Gastrocnemius medialis (tissue), 4 donors: ENCODE measurements at places on chromosomes 12 and 14. TPM values are rescaled to one million over a fixed set of nuclear protein-coding genes. Genes with fewer than 3 reads are reported as not detected.

DNA sequence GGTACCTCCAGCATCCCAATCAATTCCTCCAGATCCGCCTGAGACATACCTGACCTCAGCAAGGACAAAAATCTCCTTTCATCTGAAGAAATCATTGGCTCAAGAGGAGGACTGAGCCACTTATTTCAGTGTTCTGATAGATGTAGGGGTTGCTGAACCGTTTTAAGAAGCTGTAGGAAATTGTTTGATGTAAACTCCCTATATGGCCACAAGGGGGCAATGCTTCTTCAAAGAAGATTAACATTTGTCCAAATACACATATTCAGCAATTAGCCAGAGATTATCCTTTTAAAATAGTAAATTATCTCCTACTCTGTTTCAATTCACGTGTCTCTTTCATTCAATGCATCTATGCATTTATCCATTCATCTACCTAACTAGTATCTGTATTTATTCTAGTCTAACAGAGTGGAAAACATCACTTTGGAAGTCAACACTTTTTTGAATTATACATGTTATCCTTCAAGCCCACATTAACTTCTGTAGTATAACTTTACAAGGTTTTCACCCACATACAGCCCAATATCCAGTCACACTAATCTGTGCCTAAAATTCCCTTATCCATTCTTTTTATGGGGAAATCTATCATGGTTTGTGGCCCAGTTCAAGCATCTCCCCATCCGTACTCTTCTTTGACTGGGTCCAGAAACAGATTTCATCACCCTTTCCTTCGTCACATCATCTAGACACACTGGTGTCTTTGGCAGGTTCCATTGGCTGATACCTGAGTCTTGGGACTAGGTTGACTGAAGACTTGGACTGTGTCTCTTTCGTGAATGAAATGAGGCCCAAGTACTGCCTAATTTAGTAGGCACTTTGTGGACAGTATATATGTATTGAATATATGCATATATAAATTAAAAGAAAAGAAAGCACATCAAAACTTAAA, 411.0 kb upstream of the OR4E1 start:
- H3K27ac ChIP-seq = no peak overlapping the region
- no peak overlapping the region for H3K4me3 ChIP-seq
- no peaks in the 10 kb centered on the region for H3K4me1 ChIP-seq
- H3K27me3 ChIP-seq = no peaks in the 10 kb centered on the region

- H3K27me3 ChIP-seq = no peaks in the 10 kb centered on the region
- no peaks in the 10 kb centered on the region for H3K36me3 ChIP-seq
- no peak for DNase-seq
- no peaks in the 10 kb centered on the region for H3K4me1 ChIP-seq
These were observed 26.9 kb downstream of the CMKLR1 start for GRCh38 chr12:108312073-108312659.

DNA sequence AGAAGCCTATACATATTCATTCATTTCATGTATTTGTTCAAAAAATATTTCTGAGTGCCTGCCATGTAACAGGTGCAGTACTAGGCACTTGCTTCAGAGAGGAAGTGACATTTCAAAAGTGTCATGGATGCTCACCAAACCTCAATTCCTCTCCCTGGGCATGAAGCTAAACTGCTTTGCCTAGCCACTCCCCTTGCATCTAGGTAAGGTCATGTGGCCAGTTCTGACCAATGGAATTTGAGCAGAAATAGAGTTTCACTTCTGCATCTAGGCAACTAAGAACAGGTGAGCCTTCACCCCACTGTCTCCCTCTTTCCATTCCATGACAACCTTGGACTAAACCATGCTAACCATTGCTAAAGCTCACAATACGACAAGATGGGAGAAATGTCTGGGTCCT, 27.6 kb downstream of the TC2N start:
- no peaks in the 10 kb centered on the region for H3K36me3 ChIP-seq
- H3K4me3 ChIP-seq = no peak overlapping the region
- H3K4me1 ChIP-seq = peaks cover 5% of the 10 kb centered on the region
- no peak for DNase-seq

GRCh38 chr14:31071151-31071550, 45.0 kb upstream of the STRN3 start:
- H3K27me3 ChIP-seq = no peaks in the 10 kb centered on the region
- H3K4me1 ChIP-seq = no peaks in the 10 kb centered on the region
- no peak overlapping the region for H3K4me3 ChIP-seq
- H3K27ac ChIP-seq = no peak overlapping the region
- DNase-seq = no peak

- H3K36me3 ChIP-seq = peaks cover 83% of the 10 kb centered on the region
- H3K4me3 ChIP-seq = no peak overlapping the region
- H3K27ac ChIP-seq = no peak overlapping the region
- no peaks in the 10 kb centered on the region for H3K27me3 ChIP-seq
These were observed 32.0 kb downstream of the ARL1 start for GRCh38 chr12:101375573-101375972.

DNA sequence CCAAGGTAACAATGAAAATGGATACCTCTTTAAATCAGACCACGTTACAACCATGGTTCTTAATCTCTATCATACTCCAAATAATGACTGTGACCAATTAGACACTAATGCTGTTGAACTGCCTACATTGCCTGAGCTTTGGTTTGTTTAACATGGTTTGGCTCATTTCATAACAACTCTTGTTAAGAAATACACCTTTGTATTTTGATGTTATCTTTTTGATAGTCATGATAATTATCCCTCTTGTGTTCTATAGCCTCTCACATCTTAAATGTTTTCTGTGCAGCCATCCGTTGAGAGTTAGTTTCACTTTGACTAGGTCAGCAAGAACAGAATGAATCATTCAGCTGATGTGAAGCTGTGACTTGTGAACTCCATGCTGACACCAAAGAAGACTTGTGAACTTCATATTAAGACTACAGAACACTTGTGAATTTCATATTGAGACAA, 75.5 kb upstream of the RERGL start:
- H3K4me3 ChIP-seq = no peak overlapping the region
- no peaks in the 10 kb centered on the region for H3K4me1 ChIP-seq
- no peaks in the 10 kb centered on the region for H3K27me3 ChIP-seq

- no peaks in the 10 kb centered on the region for H3K36me3 ChIP-seq
- H3K27me3 ChIP-seq = no peaks in the 10 kb centered on the region
- DNase-seq = no peak
- H3K27ac ChIP-seq = no peak overlapping the region
These were observed 196.1 kb downstream of the ALG10 start for GRCh38 chr12:34218193-34219045.

- H3K4me3 ChIP-seq = no peak overlapping the region
- no peaks in the 10 kb centered on the region for H3K27me3 ChIP-seq
- DNase-seq = no peak
- H3K36me3 ChIP-seq = no peaks in the 10 kb centered on the region
- H3K4me1 ChIP-seq = peaks cover 3% of the 10 kb centered on the region
- H3K27ac ChIP-seq = no peak overlapping the region
These were observed 53.6 kb downstream of the AKAP6 start for GRCh38 chr14:32382704-32383103.

DNA sequence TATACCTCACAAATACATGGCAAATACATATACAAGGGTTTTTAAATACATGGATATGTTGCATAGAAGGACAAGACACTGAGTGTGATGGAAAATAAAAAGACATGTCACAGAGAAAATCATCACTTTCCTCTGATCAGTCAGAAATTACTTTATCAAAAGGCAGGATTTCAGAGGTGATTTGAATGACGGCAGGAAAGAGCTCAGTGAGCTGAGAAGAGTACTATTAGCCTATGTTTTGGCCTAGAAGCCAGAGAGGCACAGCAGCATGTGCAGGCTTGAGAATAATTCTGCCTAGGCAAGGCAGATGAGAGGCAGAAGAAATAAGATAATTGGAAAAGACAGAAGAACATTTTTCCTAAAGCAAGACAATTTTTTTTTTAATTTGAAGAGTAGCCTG, 94.9 kb downstream of the BCAT1 start:
- no peaks in the 10 kb centered on the region for H3K4me1 ChIP-seq
- no peak for DNase-seq
- H3K27ac ChIP-seq = no peak overlapping the region
- no peaks in the 10 kb centered on the region for H3K27me3 ChIP-seq

DNA sequence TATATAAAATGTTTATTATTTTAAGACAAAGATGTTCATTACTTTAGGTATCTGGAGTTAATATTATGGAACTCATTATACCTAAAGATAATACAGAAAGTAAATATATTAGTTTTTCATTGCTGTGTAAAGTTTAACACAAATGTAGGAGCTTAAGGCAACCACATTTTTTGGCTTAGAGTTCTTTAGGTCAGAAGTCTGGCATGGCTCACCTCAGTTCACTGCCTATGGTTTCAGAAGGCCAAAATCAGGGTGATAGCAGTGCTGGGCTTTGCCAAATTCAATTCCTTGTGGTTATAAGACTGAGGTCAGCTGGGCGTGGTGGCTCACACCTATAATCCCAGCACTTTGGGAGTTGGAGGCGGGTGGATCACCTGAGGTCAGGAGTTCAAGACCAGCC, 35.5 kb upstream of the PRPF39 start:
- no peak for DNase-seq
- H3K27ac ChIP-seq = no peak overlapping the region
- H3K27me3 ChIP-seq = no peaks in the 10 kb centered on the region
- no peaks in the 10 kb centered on the region for H3K4me1 ChIP-seq
- peaks cover 3% of the 10 kb centered on the region for H3K36me3 ChIP-seq

GRCh38 chr12:43776498-43776897, 17.7 kb downstream of the IRAK4 start:
- no peak overlapping the region for H3K27ac ChIP-seq
- H3K4me3 ChIP-seq = no peak overlapping the region
- no peaks in the 10 kb centered on the region for H3K4me1 ChIP-seq
- no peak for DNase-seq

- no peaks in the 10 kb centered on the region for H3K36me3 ChIP-seq
- no peak overlapping the region for H3K4me3 ChIP-seq
- no peak for DNase-seq
- H3K27me3 ChIP-seq = no peaks in the 10 kb centered on the region
These were observed 11.7 kb downstream of the CAMKK2 start for GRCh38 chr12:121284551-121285390.

DNA sequence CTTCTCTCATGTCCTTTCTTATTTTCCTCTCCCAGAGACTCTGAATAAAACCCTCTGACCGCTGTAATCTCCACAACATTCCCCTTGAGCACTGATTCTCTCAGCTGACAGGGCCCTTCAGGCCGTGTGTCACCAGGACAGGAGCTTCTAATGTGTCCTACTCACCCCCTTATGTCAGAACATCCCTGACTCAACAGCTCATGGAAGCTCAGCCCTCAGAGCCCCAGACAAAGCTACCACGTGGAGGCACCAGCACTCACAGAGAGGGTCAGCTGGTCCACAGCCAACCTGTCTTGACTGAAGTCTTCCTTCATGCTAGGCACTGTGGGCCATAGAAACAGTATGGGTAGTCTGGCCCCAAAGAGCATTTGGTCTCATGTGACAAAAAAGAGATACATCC, 49.8 kb downstream of the SMUG1 start:
- no peak overlapping the region for H3K4me3 ChIP-seq
- no peak overlapping the region for H3K27ac ChIP-seq
- H3K36me3 ChIP-seq = no peaks in the 10 kb centered on the region

DNA sequence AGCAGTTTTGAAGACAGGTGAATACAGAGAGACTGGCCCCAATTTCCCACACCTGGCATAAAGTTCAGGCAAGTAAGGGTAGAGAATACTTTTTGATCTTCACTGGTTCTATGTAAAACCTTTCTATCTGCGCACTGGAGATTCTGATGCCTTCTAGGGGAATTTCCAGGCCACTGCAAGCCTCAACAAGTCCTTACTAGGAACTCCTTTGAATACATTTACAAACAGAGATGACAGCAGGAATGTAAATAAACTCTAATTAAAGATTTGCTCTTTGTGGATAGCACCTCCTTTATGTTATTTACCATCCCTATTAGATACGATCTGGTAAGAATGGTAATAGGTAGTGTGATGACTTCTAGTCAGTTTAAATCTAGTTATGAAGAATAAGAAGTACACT, 69.2 kb downstream of the NTN4 start:
- H3K36me3 ChIP-seq = no peaks in the 10 kb centered on the region
- H3K4me3 ChIP-seq = no peak overlapping the region
- no peaks in the 10 kb centered on the region for H3K27me3 ChIP-seq
- no peaks in the 10 kb centered on the region for H3K4me1 ChIP-seq

- H3K27ac ChIP-seq = no peak overlapping the region
- H3K27me3 ChIP-seq = no peaks in the 10 kb centered on the region
- no peak overlapping the region for H3K4me3 ChIP-seq
- H3K4me1 ChIP-seq = no peaks in the 10 kb centered on the region
- H3K36me3 ChIP-seq = no peaks in the 10 kb centered on the region
- DNase-seq = no peak
These were observed 22.1 kb upstream of the NAP1L1 start for GRCh38 chr12:76106631-76107030.

Gene ZDHHC22
- total RNA-seq = not detected
